ENCODE measurements at places on chromosomes 6 and 20.

DNA sequence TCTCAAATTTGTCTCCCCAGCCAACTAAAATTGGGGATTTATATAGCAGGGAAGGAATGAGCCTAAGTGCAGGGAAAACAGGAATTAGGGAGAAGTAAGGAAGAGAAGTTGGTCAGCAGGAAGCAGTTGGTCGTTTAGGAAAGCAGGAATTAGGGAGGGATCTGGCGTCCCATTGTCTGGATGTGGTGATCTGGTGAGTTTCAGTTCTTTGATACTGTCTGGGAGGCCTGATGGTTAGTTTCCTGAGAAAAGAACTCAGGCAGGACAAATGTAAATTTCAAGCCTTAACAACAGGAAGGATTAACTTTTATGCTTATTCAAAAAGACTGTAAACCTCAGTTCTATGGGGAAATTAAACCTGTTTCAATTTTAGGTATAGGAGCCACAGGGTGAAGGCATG, 116.2 kb upstream of the PRL start:
- DNase-seq, result no peak

DNA sequence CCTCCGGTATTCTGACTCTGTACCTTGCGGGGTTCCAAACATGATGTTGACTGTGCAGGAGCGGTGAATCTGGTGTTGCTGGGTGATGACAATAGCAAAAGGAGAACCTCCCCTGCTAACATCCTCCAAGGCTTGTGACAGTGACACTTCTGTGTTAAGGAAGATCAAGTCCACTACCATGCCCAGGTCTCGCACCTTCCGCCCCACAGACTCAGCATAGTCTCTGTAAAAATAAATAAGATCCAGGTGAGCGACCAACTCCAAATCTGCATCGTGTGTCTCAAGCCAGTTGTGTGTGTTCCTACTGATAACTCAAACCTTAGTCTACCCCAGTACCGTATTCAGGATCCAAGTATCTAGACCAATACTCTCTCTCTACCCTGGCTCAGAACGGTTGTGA, 24.8 kb downstream of the NCOA5 start:
- DNase-seq, result no peak

DNA sequence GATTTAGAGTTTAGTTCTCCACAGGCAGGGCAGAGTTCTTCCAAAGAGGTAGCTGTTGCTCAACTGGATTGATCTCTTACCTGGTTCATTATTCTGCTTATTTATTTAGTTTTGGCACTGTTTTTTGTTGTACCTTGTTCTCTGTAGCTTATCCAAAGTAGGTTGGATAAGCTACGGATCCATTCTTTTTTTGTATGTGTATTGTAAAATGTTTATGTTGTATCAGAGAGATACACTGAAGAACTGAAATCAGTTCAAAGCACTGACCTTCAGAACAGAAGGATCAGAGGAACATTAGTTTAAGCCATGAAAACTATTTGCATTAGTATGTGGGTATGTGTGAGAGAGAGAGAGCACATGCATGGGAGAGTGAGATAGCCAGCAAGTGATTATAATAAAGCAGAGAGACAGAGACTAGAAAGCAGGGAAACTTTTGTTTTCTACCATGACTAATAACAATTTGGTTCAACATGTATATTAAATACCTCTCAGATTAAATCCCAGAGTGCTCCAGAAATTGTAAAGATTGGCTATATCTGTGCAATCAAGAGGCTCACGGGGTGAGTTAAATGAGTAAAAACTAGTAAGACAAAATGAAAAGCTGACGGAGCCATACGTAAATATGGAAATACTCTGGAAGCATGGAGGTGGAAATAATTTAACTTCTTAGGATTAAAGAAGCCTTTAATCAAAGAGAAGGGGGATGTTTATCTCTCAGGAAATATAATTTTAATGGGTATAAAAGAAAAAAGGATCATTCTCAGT, 40.2 kb downstream of the ITCH start:
- no peak for DNase-seq

- no peak for DNase-seq
These were observed 1.1 kb upstream of the TGM2 start for GRCh38 chr20:38165966-38166702.

- DNase-seq, result no peak
These were observed 130.8 kb downstream of the SAMD5 start for GRCh38 chr6:147639279-147639678.

DNA sequence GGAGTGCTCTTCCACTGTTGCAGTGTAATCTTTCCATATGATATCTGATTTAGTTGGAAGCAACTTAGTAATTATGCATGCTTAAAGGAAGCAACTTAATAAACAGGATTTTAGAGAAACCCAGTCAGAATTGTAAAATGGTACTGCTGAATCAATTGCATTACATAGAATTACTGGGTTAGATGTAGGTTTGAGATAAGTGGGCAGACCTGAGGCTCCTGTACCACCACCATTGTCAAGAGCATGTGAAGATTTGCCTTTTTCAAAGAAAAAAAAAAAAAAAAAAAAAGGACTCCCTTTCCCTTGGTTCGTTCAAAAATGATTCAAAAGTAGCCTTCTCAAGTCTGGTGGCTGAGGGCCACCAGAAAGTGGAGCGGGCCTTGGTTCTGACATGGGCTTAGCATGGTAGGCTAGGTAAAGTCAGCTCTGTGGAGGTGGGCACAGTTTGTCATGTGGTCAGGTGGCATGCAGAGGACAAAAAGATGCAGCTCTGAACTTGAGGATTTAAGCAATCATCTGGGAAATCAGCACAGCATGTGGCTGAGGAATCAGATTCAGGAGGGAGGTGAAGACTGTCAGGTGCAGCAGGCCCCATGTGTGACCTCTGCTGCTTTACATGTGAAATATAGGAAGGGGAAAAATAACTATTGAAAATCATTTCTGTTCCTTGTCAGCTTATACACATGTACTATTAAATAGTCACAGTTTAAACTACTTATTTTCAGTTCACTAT, 32.4 kb downstream of the ARID1B start:
- no peak for DNase-seq

GRCh38 chr6:128500014-128500413, 20.4 kb downstream of the PTPRK start:
- no peak for DNase-seq

DNA sequence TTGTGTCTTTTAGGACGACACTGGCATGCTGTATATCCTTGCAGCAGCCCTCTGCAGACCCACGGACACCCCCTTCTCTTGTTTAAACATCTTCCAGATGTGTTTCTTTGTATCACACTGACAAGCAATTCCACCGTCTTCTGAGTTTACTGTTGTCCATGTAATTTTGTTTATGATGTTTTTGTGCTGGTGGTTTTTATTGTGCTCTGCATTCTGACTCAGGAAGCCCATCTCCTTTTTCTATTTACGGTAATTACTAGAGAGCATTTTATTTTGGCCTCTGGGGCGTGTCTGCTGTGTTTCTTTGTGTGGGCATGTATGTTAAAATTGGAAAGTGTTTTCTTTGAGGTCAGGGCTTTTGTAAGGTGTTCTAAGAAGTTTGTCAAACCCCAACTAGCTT, 111.9 kb downstream of the JARID2 start:
- DNase-seq, result no peak

GRCh38 chr20:11676630-11677287, 240.9 kb upstream of the BTBD3 start:
- peak; percentile 3 for DNase-seq

GRCh38 chr6:134949927-134950326, at the start of gene ALDH8A1:
Gene ALDH8A1, minus strand, starts transcription at chr6:134950101. Its CDS starts 48 bp downstream, at chr6:134950053.
- no peak for DNase-seq

All from stimulated activated CD4-positive, alpha-beta T cell treated with anti-CD3 and anti-CD28 coated beads, Interleukin-15, amount 100 ng/mL, for 48 hours (primary cell).